ENCODE measurements at places on chromosomes 11 and 22.
A peak's percentile ranks its signal among the peaks of the same experiment; 100 is the strongest.

GRCh38 chr11:10401256-10401655 is 53.8 kb upstream of the AMPD3 start:
- no peak for DNase-seq

- no peak for DNase-seq
Observed at GRCh38 chr11:126874831-126875230, 125.7 kb downstream of the KIRREL3 start.

DNA sequence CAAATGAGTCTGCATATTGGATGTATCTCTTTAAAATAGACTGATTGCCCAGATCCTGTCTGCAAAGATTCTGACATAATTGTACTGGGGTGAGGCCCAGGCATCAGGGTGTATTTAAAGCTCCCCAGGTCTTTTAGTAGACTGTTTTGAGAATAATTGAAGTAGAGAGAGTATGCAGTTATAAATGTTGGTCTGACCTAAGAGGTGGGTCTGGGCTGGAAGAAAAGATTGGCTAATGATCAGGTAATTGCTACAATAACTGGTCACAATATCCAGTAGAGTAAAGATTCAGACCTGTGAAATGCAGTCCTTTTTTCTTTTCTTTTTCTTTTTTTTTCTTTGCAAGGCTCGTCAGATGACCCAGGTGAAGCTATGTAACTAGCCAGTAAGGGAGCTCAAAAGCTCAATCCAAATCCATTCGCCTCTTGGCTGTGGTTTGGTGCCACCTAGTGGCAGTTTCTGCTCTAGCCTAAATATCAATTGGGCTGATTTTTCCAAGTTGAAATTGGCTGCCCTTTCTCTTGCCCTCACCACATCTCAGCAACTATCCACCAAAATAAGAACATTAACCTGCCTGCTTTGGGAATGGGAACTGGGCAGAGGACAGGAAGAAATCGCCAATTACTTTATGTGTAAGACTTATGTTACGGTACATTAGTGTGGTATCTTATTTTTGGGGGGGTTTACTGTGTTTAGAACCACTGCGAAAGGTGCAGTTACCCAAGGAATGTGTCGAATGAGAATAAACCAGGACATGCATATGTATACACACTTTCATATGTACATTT is 45.9 kb downstream of the ZNF143 start:
- DNase-seq, result peak; percentile 66

- peak; percentile 69 for DNase-seq
Observed at GRCh38 chr11:63837027-63837688, 1.8 kb upstream of the MARK2 start.

DNA sequence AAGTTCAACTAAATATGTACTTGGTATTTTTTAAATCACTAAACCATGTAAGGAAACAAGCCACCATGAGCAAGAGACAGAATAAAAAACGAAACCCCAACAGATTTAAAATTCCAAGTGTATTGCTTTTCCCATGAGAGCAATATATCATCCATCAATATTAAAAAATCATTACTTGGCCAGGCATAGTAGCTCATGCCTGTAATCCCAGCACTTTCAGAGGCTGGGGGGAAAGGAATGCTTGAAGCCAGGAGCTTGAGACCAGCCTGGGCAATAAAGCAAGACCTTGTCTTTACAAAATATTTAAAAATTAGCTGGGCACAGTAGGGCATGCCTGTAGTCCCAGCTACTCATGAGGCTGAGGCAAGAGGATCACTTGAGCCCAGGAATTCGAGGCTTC is 190.8 kb downstream of the TTC28 start:
- no peak for DNase-seq

- no peak for DNase-seq
Observed at GRCh38 chr22:17213976-17214375, 5.3 kb downstream of the ADA2 start.

- no peak for DNase-seq
Observed at GRCh38 chr11:19595840-19596751, 116.5 kb upstream of the NAV2 start.

GRCh38 chr11:100715165-100715761 is 28.2 kb downstream of the ARHGAP42 start:
- DNase-seq, result no peak

GRCh38 chr11:125494561-125494960 is 1.5 kb downstream of the FEZ1 start:
- no peak for DNase-seq

DNA sequence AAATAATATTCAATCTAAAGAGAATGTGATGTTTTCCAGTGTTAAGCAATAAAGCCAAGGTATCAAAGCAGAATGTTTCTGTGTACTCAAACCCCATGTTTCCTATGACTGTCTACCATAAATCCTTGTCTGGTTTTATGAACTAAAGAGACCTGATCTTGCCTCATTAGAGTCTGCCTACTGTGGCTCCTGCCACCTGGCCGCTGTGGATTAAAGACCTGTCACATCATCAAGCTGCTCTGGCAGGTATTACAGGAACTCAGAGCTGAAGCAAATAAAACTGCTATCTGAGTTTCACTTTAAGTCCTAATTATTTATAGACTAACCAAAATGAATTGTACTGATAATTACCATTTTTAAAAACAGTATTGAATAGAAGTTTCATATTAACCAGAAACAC is 207.8 kb upstream of the CCDC90B start:
- no peak for DNase-seq
